ENCODE measurements at places on chromosomes 5 and 9.

GRCh38 chr9:80873861-80874260 is 815.5 kb downstream of the TLE1 start:
- DNase-seq, result peak; percentile 42

DNA sequence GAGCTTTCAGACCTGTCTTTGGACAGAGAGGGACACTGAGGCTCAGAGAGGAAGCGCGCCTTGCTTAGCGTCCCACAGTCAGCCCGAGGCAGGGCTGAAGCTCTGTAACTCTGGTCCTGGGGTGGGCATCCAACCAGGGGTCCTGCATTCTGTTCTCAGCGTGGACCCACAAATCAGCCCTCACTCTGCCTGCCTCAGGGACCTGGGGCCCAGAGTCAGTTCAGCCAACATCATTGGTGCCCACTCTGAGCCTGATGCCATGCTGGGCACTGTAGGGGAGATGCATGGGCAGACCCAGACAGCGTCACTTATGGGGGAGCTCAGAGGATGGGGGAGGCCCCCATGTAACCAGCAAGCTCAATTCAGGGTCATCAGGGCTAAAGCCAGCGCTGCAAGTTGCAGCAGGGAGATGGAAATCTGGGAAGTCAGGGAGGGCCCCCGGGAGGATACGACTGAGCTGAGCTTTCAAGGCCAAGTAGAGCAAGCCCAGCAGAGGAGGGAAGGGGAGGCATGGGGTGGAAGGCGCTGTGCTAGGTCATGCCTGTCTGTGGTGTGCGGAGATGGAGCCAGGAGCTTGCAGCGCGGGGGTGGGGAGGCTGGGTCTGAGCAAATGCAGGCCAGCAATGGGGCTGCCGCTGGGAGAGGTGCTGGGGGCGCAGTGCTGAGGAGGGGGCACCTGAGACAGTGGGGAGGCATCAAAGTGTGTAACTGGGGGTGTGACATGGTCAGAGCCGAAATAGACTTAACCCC is 21.1 kb downstream of the CORO2A start:
- DNase-seq, result no peak

DNA sequence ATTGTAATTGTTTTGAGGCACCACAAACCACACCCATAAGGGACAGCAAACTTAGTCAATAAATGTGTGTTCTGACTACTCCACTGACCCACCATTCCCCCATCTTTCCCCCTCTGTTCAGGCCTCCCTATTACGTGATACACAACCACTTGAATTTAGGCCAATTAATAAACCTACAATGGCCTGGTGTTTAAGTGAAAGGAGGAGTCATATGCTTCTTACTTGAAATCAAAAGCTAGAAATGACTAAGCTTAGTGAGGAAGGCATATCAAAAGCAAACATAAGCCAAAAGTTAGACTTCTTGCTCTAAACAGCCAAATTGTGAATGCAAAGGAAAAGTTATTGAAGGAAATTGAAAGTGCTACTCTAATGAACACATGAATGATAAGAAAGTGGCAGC is 14.6 kb downstream of the ZBTB43 start:
- DNase-seq, result no peak

DNA sequence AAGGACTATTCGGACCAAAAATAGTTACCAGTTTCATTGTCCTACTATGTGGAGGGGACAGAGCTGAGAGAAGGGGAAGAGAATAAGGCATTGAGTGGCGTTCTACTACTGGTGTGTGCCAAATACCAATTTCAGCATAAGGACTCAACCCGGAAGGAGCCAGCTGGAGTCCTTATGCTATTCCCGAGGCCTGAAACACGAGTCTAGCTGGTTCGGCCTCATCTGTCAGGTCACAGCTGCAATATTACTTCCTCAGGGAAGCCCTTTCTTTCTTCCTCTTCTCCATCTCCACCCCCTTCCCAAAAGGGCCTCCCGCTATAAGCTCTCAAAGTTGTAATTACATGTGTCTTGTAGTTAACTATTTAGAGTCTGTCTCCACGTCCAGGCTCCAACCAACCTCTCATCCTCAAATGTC is 20.5 kb upstream of the FER start:
- peak; percentile 54 for DNase-seq

DNA sequence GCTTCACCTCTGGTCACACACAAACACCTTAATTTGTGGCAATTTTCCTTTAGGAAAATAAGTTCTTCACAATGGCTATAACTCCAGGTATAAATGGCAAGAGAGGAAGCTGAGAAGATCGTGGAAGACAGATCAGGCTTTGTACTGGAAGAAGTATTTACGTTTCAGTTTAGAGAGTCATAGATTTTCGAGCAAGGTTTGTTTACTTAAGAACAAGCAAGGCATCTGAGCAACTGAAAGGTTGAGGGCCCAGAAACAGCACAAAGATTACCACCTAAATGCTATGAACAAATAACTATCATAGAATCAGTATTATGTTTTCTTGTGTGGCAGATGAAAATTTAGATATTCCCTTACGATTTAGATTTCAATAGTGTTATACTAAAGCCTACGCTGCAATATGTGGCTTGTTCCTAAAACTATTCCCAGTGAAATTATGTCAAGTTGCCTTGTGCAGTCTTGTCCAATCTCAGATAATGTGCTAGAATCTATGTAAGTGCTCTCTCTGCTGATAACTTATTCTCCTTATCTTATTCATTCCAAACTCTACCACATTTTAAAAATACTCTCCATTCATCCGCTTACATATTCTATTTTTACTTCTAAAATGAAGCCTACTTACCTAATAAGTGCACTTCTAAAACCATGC is 6.7 kb downstream of the SLCO4C1 start:
- DNase-seq, result no peak

GRCh38 chr9:72650206-72650605 is 128.8 kb downstream of the TMC1 start:
- DNase-seq, result no peak

GRCh38 chr5:86797677-86798076 is 179.9 kb downstream of the COX7C start:
- no peak for DNase-seq

DNA sequence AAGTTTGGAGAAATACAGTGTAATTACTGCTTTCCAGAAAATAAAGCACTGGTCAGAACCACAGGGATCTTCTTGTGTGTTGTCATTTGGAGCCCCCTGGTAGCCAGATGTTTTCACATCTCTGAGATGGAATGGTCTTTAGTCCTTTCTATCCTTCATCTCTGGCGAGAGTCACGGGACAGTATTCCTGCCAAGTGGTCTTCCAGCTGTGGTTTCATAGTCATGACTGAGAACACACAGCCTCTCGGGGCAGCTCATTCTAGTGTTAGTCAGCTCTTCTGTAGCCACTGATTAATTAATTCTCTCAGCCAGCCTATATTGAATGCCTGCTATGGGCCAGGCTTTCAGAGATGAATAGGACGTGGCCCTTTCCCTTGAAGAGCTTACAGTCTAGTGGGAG is 34.1 kb downstream of the HMGXB3 start:
- peak; percentile 95 for DNase-seq

- DNase-seq, result no peak
These were observed 29.0 kb downstream of the FAT2 start for GRCh38 chr5:151562019-151562707.

- peak; percentile 41 for DNase-seq
These were observed 30.4 kb downstream of the GNG10 start for GRCh38 chr9:111691672-111692329.

GRCh38 chr9:31683116-31683515 is 701.3 kb upstream of the ACO1 start:
- no peak for DNase-seq

DNA sequence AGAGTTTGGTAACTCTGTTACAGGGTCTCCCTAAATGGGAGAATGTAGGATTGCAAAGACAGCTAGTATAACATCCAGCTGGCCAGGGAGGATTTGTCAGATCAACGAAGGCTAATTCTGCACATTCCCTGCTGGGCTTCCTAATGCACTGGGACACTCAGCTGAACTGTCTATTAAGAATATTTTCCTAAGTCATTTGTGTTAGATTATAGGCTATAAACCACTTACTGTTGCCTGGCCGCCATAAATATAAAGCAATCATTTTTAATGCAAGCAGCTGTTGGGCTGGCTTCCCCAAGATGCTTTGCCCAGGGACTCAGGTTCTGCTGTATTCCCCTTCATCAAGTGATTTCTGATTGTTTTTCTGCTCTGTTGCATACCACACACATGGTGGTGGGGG is 35.3 kb upstream of the SLIT3 start:
- no peak for DNase-seq

DNA sequence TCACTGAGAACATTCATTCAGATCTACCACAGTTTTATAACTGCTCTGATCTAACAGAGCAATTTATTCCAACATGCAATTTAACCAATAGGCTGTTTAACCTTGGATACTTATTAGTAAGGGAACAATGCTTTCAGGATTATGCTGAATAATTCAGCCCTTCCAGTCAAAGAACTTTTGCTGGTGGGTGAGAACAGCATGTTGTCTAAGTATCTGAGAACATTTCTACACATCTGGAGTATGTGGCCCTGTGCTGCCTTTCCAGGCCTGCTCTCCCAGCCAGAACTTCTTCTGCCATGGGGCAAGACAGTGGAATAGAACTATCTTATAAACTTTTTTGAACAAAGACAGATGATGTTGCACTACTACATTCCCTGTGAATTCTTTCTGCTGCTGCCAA is 55.8 kb downstream of the NFIB start:
- DNase-seq, result no peak
